ENCODE measurements at places on chromosomes 7 and 10.

DNA sequence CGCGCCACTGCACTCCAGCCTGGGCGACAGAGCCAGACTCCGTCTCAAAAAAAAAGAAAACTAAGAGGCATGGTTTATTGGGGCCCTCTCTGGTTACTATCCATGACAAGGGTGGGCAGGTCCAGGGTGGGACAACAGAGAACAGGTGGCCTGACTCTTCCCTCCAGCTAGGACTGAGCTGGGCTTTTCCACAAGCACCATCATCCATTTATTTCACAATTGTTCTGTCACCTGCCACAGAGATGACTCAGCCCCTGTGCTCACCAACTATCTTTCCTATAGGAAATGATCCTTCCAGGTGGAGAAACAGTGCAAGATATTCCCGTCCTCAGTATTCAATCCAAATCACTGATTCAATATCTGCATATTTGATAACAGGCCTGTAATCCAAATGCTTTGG is 44.9 kb upstream of the MYL10 start:
- no peak for DNase-seq

DNA sequence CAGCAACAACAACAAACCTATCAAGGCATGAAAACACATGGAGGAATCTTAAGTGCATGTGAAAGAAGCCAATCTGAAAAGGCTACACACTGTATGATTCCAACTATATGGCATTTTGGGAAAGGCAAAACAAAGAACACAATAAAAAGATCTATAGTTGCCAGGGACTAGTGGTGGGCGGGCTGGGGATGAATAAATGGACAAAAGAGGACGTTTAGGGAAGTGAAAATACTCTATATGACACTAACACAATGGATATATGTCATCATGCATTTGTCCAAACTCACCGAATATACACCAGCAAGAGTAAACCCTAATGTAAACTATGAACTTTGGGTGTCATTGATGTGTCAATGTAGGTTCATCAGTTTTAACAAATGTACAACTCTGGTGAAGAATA is 89.1 kb downstream of the SEMA3E start:
- no peak for DNase-seq

DNA sequence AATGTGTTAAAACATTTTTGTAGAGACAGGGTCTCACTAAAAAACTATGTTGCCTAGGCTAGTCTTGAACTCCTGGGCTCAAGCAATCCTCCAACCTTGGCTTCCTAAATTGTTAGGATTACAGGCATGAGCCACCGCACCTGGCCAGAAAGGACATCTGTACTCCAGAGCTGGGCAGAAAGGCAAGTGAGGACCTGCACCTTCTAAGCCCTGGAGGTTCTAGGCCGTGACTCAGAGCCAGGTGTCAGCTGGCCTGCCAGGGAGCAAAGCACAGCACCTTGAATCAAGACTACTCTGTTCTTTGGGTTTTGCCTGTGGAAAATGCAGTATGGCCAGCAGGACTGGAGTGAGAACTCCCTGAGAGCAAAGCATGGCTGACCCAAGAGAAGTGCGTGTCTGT is 396.5 kb downstream of the ADRA2A start:
- DNase-seq = no peak

GRCh38 chr7:140661124-140661523 is 11.6 kb upstream of the ADCK2 start:
- DNase-seq = no peak

DNA sequence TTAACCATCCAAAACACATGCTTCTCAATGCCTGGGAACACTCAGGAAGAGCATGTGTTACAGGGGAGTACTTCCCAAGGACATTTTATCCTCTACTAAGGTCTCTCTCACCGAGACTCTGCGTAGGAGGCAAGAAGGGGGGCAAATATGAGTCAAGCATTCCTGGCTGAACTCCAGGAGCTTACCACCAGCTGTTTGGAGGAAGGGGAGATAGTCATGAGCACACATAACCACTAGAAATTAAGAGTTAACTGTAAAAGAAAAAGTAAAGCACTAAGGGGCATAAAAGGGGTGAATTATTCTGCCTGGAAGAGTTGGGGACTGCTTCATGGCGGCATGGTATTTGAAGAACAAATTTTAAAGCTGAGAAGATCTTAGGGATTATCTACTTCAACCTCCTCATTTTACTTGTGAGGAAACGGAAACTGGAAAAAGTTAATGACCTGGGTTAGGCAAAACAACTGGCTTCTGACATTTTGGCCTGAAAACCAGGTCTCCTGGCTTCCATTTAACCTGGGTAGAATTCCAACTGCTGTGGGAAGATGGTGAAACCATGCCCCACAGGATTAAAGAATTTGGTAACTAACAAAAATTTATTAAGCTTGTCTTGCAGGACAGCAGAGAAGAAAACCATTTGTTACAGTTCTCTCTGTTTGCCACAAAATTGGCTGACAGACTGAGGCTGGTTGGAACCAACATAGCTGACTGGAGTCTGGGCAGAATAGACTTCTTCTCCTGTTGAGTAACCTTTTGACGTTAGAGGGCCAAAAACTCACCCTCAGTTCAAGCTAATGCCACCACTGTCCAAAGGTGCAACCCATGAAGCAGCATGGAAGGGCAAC is 85.5 kb downstream of the SLC25A13 start:
- no peak for DNase-seq

DNA sequence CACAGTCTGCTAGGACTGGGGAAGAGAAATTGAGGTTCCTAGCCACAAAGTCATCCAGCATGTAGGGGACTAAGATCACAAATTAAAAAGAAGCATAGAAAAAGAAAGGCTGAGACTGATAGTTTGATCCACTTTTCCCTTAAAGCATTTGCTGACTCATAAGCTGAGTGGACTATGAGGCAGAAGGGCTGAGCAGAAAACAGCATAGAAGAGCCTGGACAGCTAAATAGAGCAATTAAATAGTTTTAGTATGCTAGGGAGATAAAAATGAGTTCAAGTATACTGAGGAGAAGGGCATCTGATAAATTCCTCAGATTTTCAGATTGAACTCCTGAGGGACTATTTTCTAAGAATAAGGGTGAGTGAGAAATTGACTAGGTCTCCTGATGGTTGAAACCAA is 155.9 kb upstream of the EGR2 start:
- no peak for DNase-seq

- no peak for DNase-seq
Measured at GRCh38 chr10:47354165-47354564, 6.0 kb downstream of the RBP3 start.

DNA sequence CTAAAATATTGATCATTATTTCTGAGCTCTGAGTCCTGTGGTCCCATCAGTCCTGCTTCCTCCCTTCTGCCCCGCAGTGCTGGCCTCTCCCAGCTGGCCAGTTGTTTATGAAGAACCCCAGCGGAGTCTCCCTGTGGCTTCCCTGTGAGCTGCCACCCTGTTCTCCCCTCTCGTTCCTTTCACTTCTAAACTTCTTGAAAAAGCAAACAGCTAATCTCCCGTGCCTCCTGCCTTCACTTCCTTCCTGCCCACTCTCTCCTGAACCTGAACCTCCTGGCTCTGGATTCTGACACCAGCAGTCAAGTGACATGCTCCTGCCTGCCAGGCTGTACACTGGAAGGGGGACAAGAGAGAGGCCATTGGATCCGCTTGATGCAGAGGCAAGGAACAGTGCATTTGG is 63.7 kb upstream of the ZPBP start:
- DNase-seq = no peak

GRCh38 chr7:111958431-111958830 is 247.8 kb downstream of the DOCK4 start:
- no peak for DNase-seq

DNA sequence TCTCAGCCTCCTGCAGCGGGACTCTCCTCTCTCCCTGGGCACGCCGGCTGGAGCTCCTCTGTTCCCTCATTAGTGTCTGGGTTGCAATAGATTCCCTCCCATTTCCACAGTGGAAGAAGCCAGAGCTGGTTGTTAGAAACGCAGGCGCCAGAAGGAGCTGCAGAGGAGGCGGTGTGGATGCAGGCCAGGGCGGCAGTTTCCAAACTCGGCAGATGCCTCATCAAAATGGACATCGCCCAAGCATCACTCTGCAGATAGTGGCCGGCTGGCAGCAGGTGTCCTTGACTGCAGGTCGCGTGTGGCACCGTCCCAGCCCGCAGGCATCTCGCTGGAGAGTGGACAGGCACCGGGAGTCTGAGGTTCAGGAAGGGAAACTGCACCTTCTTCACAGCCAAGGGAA is 201.8 kb downstream of the TCERG1L start:
- DNase-seq = no peak

GRCh38 chr7:99733448-99733847 is 1.5 kb downstream of the CYP3A7 start:
- no peak for DNase-seq

DNA sequence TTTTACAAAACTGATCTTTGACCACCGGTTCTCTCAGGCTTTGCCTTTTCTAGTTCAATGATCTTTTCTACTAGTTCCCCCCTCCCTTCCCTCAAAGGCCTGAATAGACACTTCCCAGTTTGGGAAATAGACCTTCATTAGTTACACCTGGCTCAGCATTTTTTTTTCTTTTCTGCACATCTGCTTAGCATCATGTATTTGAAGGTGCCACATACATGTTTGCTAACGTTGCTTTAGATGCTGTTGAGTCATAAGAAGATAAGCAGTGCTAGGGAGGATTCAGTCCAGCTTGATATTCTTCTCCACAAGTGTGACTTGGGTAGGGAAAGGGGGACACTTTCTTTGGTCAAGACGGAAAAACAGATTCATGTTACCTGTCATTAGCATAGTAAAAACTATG is 78.3 kb downstream of the BICC1 start:
- no peak for DNase-seq

DNA sequence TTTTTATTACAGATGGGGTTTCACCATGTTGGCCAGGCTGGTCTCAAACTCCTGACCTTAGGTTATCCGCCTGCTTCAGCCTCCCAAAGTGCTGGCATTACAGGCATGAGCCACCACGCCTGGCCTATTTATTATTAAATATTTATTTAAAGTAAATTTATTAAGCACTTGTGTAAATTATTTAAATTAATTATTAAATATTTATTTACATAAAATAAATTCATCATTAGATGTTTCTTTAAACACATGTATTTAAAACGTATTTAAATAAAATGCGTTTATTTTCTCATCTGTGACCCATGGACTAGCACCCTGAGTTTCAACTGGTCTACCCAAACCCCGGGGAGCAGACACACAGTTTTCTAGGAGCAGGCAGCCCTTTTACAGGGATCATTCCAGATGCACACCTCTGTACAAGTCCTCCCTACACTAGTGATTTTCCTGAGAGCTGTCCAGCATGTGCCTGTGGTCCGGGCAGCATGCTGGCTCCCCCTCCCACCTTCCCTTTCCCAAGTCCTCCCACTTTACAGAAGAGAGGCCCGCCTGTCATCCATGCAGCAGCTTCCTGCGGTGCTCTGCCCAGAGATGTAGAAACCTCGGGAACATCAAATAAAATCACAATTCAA is 89.2 kb upstream of the ATP6V0A4 start:
- DNase-seq = no peak

DNA sequence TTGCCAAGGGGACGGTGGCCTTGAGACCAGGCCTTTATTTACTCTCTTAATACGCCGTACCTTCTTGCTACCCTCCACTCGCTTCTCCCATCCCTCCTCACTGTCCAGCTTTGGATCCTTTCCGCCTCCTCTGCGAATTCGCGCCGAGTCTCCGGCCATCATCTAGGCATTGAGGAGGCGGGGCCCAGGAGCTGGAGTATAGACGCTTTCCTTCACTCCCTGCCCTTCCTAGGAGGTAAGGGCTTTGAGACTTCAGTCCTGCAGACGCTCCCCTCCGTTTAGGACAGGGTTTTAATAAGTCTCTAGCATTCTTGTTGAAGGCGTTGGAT is 538 bp downstream of the TFAM start:
- no peak for DNase-seq

DNA sequence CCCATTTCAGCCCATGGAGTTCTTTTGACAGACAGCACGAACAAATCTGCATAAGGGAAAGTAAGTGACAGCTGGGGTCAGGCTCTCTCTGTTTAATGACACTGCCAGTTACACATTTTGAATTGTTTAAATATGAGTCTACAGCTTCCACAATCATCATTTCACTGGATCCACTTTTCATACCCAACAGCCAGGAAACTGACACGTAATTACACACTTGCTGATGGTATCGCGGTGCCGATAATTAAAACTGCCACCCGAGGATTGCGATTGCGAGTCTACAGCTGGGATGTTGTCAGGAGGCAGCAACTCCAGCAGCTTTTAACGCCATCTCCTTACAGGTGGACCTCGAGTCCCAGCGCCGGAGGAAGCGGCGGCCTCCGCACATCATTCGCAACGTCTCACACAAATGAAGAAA is 230.8 kb upstream of the MGMT start:
- no peak for DNase-seq

GRCh38 chr7:151138153-151138851 is 29.2 kb downstream of the GBX1 start:
- no peak for DNase-seq

DNA sequence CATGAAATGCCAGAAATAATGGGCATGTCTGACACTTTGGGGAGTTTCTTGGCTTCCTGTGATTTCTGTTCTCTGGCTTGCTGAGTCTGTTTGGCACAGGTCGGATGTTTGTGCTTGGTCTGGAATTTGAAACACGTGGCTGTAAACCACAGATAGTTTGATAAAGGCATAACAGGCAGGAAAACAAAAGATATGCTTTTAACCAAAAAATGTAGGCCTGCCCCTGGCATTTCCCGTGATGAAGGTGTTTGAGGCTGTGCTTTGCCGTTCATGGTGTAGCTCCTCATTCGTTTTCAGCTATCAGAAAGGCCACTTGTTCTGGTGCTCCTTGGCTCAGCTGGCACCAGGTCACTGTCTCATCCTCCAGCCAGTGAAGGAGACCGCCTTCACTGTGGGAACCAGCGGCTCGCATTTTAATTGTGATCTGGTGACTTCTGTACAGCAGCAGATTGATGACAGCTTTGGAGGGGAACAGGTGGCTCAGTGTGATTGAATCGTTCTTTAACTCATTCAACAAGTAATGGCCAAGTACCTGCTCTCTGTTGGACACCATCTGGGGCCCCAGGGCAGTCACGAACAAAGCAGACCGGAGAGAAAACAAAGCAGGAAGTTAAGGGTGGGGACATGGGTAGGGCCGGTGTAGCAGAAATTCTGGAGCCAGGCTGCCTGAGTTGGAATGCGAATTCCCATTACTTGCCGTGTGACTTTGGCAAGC is 111.5 kb downstream of the CCNY start:
- DNase-seq = no peak

- DNase-seq = no peak
Measured at GRCh38 chr10:126690534-126690933, 20.0 kb upstream of the C10orf90 start.

- no peak for DNase-seq
Measured at GRCh38 chr10:61778137-61778536, 115.4 kb downstream of the CABCOCO1 start.

All from activated T-helper 9 cell treated with anti-CD3 and anti-CD28 coated beads, Interleukin-2, amount 50 U/mL, for 16 hours (primary cell).